ENCODE measurements at places on chromosomes 12 and 14.
A peak's percentile ranks its signal among the peaks of the same experiment; 100 is the strongest.

GRCh38 chr12:10392394-10392930 lies 2.6 kb upstream of the KLRK1 start:
- DNase-seq = peak; percentile 78

DNA sequence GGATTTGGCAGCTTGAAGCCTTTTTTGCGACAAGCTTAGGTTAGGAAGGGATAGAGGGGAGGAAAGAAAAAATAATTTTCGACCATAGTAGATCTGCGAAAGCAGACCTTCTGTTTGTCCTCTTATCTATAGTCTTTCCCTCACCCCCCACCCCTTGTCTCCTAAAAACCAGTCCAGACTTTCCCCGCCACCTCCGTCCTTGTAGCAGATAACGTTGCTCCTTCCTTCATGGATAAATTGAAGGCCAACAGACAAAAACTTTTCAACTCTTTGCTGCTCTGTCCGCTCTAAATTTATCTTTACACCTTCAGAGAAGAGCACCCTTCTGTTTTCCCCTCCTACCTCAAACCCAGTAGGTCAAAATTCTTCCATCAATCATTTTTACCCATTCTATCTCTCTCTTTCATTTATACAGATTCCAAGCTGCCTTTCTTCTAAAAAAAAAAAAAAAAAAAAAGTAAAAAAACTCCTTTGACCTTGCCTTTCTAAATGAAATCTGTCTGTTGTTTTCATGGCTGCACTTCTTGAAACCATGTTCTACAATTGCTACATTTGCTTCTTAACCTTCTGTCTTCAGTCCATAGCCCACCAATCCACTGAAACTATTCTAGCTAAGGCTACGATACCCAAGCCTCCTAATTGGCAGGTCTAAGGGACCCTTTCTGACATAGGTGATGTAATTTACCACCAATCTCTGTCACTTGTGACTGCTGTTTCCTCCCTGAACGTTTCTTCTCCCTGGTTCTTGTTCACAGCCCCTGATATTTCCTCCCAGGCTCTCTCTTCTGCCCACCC lies 11.1 kb upstream of the NEMF start:
- DNase-seq = no peak

DNA sequence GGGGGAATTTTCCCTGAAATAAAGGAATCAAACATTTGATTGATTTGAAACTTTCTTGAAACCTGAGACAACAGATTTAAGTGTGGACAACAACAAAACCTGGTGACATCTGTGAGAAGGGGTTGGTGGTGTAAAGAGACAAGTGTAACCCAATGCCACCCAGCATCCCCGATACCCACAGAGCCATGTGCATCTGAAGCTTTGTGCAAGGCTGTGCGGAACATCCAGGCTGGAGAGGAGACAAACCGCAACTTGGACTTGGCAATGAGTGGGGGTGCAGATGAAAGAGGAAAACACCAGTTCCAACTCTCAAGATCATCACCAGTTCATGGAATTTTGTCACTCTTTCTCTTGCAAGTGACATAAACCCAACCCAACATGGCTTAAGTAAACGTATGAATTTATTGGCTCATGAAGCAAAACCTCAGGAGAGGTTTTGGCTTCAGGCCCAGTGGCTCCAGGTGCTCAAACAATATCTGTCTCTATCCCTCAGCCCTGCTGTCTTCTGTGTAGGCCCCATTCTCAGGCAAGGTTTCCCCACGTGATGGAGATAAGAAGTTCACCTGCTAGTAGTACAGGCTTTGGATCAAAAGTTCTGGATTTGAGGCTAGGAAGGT lies 55.2 kb upstream of the NTF3 start:
- no peak for DNase-seq

GRCh38 chr12:42504049-42504448 lies 85.5 kb downstream of the PRICKLE1 start:
- peak; percentile 28 for DNase-seq

GRCh38 chr12:132173135-132174014 lies 29.1 kb downstream of the NOC4L start:
- peak; percentile 20 for DNase-seq

DNA sequence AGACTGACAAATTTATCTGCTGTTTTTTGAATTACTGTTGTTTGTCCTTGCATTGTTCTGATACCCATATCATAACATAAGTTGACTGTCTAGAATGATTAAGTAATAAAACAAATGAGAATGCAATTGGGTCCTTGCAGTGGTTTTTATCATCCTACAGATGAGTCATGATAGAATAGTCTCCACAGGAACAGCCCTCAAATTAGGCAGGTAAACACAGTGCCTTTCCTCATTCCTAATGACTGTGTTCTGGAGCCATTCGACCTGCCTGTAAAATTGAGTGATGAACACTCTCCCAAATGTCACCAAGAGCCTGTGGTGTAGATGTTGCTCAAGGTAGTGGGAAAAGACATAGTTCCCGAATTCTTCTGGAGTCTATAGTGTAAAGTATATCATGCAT lies 12.3 kb downstream of the NKX2-8 start:
- DNase-seq = no peak

DNA sequence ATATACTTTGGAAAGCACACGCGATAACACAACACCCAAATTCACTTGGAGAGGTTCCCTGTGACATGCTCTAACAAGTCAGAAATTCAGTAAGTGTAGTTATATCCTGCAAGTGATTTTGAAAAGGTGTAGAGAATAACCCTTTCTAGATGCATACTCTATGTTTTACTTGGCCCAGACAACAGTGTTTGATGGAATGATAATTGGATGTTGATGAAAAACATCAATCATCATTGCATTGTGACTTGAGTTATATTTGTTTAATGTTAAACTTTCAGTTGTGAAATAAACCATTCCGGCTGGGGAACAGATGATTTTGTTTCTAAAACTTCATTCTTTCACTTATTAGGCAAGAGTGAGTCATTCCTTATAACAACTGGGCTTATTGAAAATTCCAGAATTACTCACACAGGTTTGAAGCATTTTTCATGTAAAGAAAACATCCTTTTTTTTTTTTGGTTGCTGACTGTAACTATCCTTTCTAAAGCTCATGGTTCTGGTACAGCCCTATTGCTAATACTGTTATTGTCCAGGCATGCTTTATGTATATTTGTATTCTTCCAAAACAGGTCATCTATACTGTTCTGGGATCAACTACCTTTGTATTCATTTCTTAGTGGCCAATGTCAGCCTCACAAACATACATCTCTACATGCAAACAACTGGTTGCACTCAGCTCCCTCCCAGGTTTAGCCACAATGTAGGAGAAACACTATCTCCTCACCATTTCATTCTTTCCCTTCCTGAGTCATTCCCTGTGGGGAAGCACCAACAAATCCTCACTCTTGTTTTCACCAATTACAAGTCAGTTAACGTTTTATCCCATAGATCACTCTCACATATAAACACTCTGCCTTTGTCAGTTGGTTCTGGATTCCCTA lies 121.2 kb upstream of the LRIG3 start:
- peak; percentile 93 for DNase-seq

GRCh38 chr12:58880639-58881038 lies 39.7 kb downstream of the LRIG3 start:
- no peak for DNase-seq

DNA sequence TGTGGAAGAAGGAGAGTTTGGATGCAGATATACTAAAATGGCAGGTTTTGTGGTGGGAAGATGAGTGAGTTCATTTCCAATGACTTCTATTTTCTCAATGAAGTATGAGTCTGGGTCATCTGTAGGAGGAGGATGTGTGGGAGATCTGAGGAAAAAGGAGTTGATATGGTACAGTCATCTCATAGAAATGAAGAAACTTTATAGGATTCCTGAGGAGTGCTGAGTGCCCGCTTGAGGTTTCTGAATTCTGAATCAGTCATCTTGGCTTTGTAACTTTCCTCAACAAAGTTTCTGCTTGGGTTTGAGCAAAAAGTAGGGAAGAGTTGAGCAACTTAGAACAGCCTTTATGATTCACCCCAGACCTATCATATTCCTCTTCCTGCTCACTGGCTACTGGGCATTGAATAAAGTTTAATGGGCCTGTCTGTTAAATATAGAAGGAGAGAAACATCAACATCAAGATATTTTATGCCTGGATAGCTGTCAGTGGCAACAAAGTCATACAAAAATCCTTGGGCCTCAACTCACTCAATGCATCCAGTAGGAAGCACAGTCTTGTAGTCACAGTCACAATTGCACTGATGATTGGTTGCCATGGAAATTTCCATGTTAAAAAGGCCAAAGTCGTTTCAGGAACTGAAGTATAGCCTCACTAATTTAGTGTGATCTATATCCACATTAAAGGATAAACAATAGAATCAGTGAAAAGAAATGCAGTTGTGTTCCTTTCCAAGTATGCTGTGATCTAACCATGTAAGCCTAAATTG lies 284.7 kb downstream of the DUSP6 start:
- peak; percentile 97 for DNase-seq

DNA sequence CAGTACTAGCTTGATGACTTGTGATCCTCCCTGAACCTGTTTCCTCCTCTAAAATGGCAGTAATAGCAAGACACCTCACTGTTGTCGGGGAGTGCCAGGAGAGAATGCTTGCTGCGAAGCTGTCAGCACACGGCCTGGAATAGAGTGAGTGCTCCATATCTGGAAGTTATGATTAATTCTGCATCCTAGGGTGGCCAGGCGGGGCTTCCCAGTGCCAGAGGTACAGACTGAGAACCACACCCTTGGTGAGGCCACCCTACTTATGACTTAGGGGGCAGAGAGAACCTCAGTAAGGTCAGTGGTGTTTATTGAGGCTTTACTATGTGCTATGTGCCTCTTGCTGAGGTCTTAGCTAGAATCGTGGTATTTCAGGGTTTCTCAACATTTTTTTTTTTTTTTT lies 20.1 kb downstream of the MORN3 start:
- no peak for DNase-seq

DNA sequence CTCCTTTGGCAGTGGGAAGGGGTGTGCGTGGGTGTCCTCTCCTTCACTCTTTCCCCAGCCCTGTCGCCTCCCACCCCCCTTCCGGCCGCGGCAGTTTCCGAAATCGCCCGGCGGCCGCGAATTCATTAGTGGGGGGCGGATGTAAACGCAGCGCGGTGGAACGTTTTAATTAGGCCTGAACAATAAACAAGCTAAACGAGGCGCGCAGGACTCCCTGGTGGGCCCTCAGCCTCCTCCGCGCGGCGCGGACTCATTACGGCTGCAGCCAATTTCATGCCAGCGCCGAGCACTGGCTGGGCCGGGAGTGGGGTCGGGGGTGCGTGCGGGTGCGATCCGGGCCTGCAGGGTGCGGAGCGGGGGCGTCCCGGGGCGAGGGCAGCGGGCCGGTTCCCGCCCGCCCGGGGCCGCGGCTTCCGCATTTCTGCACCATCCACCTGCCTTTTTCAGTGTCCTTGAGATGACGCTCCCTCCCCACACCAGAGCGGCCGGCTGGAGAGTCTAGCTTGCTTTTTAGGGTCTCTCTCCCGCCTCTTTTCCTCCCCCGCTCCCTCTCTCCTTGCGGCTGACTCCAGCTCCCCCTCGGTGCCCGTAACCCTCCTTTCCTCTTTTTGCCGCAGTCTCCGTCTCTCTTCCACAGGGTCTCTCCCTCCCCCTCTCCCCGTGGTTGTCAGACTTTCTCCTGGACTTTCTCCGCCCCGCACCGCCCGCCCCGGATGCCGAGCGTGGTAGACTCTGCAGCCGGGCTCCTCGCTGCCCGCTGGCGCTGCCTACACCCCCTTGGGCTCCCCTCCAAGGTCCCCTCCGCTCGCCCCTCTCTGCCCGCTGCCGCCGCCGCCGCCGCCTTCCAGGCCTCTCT lies at the start of gene CISTR:
TSS of gene CISTR (minus strand) at position 644 of the 856 bp plus-strand sequence.
- DNase-seq = no peak

DNA sequence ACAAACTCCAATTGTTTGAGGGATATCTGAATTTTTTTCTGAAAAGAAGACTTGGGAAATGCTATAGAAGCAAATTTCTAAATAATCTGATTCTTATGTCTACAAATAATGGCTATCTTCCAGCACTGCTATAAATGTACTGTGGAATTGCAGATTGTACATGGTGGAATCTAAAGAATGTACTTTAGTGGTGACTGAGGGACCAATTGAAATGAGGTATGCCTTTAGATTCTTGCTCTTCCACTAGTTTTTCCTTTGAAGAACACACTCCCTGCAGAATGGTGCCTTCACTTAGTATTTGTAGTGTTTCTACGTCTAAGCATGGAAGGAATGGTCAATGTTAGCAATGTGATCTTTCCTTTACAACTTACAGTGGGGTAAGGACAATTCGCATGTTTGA lies 11.7 kb upstream of the PRB4 start:
- peak; percentile 37 for DNase-seq

- DNase-seq = no peak
These were observed 918.7 kb downstream of the AACS start for GRCh38 chr12:125983784-125984500.

DNA sequence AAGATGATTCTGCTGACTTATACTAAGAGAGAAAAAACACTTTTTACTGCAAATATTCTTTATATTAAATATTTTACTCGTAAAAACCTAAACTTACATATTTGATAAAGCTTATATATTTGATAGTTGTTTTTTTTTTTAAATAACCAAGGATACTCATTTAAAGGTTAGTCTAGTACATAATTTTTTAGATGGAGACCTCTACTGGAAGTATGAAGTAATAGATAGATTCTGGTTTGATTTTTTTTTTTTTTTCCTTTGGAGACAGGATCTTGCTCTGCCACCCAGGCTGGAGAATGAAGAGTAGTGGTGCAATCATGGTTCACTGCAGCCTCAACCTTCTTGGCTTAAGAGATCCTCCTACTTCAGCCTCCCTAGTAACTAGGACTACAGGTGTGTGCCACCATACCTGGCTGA lies 16.4 kb downstream of the ARID2 start:
- no peak for DNase-seq

DNA sequence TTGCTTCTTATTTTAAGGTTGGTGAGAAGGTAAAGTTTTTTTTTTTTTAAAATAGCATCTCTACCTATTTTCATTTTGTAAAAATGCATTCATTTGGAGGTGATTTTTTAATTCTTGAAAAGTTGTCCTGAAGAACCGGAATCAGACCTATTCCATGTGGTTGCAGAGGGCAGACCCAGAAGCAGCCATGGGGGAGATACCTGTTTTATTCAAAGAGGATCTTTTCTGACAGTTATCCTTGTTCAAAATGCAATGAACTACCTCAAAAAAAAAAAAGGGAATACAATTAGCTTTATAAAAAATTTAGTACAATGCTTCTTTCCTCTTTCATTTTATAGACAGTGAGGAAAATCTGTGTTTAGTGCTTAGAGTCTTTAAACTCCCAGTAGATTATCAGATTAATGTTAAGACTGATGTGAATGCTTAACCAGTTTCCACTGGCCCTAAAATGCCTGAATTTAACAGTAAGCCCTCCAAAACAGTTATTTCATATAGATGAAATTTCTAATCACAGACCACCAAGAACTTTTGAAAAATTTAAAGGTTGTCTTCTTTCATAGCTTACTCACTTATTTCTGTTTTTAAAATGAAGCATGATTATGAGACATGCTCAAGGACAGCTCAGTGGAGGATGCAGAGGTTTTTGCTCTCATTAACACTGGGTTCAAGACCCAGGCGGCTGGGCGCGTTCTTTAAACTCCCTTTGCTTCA lies 8.6 kb upstream of the NEMF start:
- DNase-seq = no peak

DNA sequence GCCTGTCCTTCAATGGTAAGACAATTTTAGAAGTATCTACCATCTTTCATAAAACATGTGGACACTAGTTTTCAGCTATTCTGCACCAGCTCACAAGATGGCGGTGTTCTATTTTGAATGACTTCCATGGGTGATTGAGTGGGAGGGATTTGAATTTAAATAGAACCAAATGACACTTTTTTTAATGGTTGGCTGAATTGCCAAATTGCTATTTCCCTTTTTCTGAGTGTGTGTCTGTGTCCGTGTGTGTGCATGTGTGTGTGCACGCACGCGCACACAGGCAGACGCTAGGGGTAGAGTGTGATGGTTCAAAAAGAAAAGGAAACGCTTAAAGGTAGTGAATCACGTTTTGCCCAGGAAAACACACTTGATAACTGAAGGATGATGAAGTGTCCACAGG lies 362.6 kb downstream of the DAD1 start:
- DNase-seq = peak; percentile 10
